ENCODE measurements at places on chromosomes 13 and 19.
A peak's percentile ranks its signal among the peaks of the same experiment; 100 is the strongest.

GRCh38 chr19:51472607-51473006, 5.7 kb upstream of the CEACAM18 start:
- no peak for DNase-seq

GRCh38 chr19:16031872-16032200, 44.5 kb upstream of the TPM4 start:
- DNase-seq, result no peak

GRCh38 chr13:52344108-52344507, 61.9 kb downstream of the THSD1 start:
- DNase-seq, result no peak

- no peak for DNase-seq
These were observed 103.9 kb downstream of the DOCK9 start for GRCh38 chr13:98874029-98874397.

- no peak for DNase-seq
These were observed 5.3 kb downstream of the NCAN start for GRCh38 chr19:19217099-19217498.

GRCh38 chr19:43423779-43424178, 9.1 kb downstream of the TEX101 start:
- DNase-seq, result no peak

DNA sequence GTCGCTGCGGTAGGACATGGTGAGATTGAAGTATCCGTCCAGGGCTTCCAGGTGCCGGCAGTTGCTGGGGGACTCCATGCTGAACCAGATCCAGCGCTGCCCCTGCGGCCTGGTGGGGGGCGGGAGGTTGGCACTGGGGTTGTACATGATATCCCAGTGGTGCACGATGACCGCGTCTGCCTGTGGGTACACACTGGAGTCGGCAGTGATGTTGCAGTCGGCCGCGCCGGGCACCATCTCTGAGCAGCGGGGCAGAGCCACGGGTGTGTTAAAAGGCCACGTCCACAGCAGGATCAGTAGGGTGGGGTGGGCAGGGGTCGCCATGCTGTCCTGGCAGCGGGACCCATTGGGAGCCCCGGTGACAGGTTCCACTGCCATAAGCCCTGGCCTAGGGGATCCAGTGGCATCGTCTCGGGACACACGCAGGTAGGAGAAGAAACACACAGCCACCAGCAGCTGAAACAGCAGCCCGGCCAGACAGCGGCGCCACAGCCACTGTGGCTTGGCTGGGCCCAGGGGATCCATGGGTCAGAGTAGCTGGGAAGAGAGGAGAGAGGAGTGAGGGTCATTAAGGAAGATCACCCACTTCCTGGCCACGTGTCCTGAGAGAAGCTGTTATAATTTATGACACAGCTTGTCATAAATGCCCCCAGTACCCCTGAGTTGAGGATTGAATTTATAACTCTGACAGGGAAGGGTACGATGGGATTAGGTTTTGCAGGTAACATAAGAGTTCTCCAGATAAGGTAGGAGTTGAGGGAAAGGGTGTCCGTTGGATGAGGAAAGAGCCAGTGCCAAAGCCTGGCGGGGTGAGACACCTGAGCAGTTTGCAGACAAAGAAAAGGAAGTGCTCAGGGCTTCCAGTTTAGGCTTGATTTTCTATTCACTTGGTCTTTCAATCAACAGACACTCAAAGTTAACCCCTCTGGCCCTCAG, 2.9 kb downstream of the FUT5 start:
- DNase-seq, result no peak

DNA sequence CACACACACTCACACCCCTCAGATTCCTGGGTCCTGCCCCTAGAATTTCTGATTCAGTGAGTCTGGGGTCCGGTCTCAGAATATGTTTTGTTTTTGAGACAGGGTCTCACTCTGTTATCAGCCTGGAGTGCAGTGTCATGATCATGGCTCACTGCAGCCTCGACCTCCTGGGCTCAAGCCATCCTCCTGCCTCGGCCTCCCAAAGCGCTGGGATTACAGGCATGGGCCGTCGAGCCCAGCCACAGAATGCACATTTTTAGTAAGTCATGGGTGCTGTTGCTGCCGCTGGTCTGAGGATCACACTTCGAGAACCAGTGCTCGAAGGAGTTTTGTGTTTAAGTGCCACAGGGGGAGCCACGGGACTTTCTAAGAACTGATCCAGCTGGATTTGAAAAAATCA, 22.1 kb upstream of the TNFSF14 start:
- no peak for DNase-seq

GRCh38 chr13:97659602-97660001, 225.6 kb downstream of the RAP2A start:
- DNase-seq, result no peak

DNA sequence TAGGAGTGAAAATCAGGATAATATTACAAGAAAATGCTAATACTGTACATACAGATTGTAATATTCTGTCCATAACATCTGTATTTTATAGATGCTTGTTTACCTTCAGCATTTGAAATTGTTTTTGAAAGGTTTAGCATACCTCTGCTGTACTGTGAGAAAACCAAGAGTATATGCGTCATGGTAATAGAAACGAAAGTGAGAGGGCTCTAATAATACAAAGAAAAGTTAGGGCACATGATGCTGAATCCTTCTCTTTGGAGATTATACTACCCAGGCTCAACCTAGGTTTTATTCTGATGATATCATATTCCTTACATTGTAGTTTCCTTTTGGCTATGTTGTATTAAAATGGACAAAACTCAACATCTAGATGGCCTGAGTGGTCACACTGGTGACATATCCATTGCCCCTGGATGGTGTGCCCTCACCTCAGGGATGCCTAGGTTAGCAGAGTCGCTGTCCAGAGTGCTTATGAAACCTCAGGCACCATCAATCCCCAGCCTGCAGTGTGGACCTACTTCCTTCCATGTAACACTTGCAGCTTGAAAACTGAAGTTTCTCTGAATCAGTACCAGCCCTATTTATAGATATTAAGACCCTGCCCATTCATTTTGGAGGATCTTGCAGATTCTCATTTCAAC, 253.7 kb downstream of the KCTD12 start:
- DNase-seq, result no peak

DNA sequence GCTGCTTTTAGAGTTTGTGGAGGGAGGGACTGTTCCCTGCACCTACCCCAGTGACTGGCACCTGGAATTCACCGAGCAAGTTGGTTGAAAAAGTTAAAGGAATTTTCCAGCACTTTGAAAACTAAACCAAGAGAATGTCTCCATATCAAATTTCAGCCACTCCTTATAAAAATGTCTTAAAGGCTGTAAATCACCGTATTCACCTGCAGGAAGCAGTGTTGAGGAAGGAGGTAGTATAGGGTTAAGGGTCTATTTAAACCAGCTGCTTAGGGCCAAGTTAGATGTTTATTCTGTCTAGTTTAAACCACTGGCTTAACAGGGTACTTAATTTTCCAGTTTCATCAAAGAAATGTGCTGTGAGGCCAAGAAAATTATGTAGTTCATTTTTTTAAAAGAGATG, 3.8 kb upstream of the RAB20 start:
- no peak for DNase-seq

- no peak for DNase-seq
These were observed 438 bp downstream of the PRKCSH start for GRCh38 chr19:11435833-11436313.

DNA sequence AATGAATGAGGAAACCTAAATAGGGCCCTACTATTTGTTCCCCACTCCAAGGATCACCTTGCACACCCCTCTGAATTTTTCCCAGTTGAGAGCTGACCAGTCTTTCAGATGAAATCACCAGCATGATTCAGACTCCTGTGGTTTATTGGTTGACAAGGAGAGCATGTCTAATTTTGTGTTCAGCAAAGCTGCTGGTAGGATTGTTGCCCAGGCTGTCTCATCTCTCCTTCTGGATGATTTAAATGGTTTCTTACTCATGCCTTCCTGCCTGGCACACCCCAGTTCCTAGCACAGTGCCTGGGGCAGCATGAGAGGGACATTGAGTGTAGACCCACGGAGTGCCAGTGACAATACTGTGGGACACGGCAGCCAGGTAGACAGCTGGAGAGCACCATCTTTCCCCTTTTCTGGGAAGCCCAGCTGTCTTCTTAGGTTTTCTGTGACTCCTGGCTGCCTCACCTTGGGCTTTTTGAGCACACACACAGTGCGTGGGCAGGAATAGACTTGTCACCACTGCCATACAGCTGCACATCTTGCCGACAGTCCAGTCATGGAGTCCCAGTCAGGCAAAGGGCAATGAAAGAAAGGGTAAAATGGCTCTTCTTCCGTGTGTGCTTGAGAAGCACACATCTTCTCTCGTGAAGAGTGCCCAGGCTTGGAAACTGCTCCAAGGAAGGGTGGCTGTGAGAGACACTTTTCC, 12.3 kb downstream of the FGF9 start:
- DNase-seq, result no peak

DNA sequence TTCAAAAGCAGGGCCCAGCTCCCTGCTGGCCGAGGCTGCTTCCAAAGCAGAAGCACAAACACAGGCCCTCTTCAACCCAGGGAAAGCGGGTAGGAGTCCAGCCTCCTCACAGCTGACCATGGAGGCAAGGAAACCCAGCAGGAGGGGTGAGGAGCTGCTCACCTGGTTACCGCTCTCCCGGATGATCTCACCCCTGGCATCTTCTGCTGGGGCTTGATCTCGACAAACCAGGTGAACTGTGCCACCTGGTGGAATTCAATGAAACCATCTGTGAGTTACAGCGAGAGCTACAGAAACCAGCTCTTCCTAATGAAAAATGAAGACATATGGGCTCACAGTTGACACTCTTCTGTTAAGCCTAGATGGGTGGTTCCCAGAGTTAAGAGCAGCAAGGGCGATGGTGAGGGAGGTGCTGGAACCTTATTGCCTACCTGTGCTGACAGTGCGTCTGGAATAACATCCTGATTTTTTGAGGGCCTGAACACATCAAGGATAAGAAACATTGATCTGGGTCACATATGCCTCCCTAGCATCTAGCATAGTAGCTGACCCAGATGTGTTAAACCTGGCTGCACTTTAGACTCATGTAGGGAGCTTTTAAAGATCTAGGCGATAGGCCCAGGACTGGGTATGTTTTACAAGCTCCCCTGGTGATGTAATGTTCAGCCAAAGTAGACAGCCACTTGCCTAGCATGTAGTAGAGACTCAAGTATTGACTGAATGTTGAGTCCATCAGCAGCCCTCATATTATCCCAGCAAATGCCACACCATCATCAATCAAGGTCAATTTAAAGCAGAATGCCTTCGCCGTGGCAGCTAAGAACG, 6.1 kb downstream of the DHRS12 start:
- peak; percentile 23 for DNase-seq

- no peak for DNase-seq
These were observed 344.9 kb upstream of the KLF12 start for GRCh38 chr13:74479124-74479523.

GRCh38 chr13:41701676-41702075, 244.3 kb downstream of the RGCC start:
- DNase-seq, result no peak

DNA sequence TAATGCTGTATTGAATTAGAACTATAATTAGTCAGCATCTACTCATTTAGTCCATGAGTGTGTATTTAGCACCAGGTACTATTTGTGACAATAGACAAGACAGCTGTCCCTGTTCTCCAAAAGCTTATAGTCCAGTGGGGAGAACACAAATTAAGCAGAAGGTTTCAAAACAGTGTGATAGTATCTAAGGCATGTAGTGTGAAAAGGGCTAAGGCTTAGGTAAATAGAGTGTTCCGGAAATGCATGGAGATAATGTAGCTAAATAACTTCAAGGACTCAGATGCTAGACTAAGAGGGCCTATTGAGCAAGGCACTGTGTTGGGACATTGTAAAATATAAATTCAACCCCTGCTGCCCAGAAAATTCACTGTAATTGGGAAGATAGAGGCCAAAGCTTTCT, 144.1 kb upstream of the MIR17HG start:
- no peak for DNase-seq

GRCh38 chr13:24663586-24663985, 16.6 kb upstream of the ATP12A start:
- DNase-seq, result no peak

DNA sequence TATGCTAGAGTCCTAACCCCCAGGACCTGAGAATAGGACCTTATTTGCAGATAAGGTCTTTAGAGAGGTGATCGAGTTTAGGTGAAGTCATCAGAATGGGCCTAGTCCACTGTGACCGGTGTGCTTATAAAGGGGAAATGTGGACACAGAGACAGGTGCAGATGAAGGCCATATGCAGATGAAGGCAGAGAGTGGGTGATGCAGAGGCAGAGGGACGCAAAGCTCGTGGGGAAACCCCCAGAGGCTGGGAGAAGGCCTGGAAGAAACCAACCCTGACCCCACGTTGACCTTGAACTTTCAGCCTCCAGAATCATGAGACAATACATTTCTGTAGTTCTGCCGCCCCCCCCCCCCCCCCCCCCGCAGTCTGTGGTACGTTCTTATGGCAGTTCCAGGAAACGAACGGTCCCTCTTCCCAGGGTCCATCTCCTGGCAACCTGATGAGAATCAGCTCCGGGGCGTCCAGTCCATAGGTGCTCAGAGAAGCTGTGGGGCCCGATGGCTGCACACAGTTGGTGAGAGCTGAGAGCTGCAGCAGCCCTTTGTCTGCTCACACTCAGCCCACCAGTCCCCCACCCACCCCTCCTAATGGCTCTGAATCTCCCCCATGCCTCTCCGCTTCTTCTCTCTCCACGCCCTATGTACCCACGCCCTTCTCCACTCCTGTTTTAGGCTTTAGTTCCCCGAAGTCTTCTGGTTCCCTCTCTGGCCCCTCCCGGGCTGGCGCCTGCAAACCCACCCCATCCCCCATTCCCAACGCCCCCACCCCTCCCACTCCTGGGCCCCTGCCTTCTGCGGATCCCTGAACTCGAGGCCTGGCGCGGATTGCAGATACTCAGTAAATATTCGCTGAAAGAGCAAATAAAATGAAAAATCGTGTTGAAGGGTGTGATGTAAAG, 218.3 kb upstream of the MAB21L1 start:
- no peak for DNase-seq

DNA sequence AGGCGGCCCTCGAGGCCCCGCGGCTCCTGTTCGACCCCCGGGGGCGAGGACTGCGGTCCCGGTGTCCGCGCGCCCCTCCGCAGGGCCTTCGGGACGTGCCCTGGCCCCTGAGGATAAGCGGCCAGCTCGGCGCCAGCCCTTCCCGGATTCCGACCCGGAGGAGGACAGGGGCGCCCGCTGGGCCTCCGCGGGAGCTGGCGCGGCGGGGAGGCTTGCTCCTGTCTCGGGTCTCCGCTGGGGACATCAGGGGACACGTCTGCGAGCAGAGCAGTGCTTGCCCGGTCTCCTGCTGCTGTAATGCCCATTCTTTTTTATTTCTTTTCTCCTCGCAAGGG, 829 bp downstream of the B3GLCT start:
- peak; percentile 26 for DNase-seq

DNA sequence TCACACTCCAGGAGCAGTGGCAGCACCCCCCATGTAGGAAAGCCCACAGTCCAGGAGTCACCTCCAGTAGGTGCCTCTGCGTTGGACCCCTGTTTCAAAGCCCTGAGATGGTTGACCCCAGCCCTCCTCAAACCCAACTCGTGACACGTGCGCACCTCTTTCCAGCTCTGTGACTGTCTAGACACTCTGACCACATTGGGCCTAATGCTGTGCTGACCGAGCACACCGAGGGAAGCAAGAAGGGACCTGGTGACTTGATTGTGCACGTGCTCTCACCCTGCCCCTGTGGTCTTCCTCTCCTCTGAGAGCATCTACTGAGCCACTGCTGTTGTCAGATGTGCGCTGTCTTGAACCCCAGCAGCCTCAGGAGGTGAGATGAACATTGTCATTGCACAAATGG, 22.9 kb upstream of the SLC35E1 start:
- no peak for DNase-seq

GRCh38 chr19:30630289-30631032, 258.3 kb downstream of the ZNF536 start:
- no peak for DNase-seq
